ENCODE measurements at places on chromosomes 5 and 9.
A peak's percentile ranks its signal among the peaks of the same experiment; 100 is the strongest.

- no peak for DNase-seq
Measured at GRCh38 chr5:16238018-16238417, 58.4 kb upstream of the MARCHF11 start.

GRCh38 chr5:145429170-145429569 is 406.0 kb downstream of the PRELID2 start:
- no peak for DNase-seq

DNA sequence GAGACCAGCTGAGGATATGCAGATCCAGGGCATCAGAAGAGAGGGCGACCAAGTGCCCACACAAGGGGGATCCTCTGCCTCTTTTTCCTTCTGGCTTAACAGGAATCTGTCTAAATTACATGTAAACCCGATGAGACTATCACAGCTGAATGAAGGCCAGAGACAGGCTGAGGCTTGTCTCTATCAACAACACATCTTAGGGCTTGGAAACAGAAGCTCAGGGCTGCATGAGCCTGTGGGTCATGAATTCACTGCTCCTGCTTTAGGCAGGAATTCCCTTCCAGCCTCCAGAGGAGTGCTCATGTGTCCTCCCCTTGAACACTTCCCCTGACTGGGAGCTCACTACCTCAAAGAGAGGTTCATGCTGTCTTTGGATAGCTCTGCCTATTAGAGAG is 106.1 kb upstream of the PHYKPL start:
- no peak for DNase-seq

DNA sequence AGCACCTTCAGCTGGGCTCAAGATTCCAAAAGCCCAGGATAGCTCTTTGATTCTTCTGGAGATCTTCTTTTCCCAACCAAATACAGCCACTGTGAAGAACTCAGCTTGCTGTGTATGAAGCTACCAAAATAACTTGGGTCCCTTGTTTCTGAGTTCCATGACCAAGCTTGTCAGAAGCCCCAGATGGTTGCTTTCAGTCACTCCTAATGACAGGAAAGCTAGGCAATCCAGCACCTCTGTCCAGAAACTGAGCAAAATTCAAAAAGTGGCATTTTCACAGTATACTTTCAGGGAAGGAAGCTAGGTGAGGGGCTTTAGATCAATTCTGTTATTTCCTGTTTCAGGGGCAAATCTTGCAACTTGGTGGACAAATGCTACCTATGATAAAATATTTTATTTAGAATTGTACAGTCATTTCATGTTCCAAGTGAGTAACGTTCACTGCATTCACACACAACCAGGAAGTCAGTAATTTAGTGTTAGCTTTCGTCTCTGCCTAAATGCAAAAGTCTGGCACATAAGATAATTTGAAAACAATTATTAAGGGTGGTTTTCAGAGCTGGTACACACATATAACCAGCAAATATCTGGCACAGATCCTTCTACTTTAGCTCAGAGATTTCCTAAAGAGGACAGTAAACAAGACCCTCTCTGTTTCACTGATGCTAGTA is 330.1 kb downstream of the GLIS3 start:
- no peak for DNase-seq

- no peak for DNase-seq
Measured at GRCh38 chr9:133839822-133840329, 101.7 kb upstream of the SARDH start.

- no peak for DNase-seq
Measured at GRCh38 chr5:117982691-117983090, 1005.7 kb downstream of the DTWD2 start.

- no peak for DNase-seq
Measured at GRCh38 chr9:132040246-132040645, 39.4 kb downstream of the MED27 start.

- DNase-seq = no peak
Measured at GRCh38 chr5:115179394-115180164, 9.9 kb upstream of the TRIM36 start.

DNA sequence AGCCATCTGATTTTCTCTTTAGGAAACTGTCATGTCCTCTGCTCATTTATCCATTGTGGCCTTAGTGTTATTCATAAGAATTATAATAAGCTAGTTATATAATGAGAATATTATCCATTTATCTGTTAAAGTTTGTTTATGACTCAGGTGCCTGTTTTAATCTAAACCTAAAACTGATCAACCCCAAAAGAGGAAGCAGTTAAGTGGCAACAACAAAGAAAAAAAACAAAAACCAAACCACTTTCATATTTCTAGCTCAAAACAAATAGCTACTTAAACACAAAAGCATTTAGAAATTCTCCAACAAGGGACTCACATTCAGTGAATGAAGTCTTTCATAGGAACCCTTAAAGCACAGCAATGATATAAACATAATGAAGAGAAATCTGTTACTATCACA is 116.4 kb downstream of the APBA1 start:
- no peak for DNase-seq

GRCh38 chr9:13142776-13143175 is 136.7 kb downstream of the MPDZ start:
- DNase-seq = no peak

DNA sequence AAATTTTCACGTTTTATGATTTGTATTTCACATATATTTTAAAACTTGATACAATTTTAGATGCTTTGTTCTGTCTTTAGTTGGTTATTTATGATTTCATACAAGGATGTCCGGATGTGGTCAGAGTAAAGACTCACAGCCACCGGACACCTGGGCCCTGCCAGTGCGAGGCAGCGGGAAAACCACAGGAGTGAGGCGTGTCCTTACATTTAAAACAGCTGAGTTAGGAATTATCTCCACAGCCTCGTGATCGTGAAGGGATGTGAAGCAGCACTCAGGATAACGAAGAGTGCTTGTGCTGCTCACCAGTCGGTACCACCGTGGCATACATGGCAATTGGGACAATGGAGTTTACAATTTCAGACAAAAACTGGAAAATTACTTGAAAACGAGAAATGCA is 14.0 kb downstream of the SNX18 start:
- no peak for DNase-seq

- DNase-seq = peak; percentile 46
Measured at GRCh38 chr5:142248853-142249462, 75.9 kb downstream of the SPRY4 start.

DNA sequence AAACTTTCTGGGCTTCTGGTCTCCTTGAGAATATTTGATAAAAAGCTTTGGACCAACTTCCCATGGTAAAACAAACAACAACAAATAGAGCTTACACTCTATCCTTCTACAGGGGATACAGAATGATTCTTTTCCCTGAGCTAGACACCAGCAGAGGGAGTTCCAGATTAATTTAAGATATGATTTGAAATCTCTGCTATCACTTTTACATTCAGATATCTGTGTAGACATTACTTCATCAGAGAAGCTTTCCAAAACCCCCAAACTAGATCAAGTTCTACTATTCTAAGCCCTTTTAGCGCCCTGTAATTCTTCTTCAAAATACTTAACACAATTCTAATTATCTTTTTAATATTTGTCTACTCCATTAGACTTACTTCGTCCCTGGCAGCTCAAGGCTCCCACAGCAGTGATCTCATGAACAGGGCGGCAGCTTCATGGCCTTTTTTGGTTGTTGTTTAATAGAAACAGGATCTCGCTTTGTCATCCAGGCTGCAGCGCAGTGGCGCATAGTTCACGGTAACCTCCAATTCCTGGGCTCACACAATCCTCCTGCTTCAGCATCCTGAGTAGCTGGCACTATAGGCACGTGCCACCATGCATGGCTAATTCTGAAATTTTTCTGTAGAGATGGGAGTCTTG is 955 bp upstream of the GALNT12 start:
- DNase-seq = no peak

GRCh38 chr9:122815544-122815943 is 12.8 kb downstream of the PDCL start:
- no peak for DNase-seq

GRCh38 chr5:37056762-37057161 is 180.2 kb downstream of the NIPBL start:
- no peak for DNase-seq

- DNase-seq = no peak
Measured at GRCh38 chr5:151063142-151063989, 17.5 kb downstream of the TNIP1 start.

- no peak for DNase-seq
Measured at GRCh38 chr5:79255786-79256557, 20.0 kb downstream of the JMY start.

DNA sequence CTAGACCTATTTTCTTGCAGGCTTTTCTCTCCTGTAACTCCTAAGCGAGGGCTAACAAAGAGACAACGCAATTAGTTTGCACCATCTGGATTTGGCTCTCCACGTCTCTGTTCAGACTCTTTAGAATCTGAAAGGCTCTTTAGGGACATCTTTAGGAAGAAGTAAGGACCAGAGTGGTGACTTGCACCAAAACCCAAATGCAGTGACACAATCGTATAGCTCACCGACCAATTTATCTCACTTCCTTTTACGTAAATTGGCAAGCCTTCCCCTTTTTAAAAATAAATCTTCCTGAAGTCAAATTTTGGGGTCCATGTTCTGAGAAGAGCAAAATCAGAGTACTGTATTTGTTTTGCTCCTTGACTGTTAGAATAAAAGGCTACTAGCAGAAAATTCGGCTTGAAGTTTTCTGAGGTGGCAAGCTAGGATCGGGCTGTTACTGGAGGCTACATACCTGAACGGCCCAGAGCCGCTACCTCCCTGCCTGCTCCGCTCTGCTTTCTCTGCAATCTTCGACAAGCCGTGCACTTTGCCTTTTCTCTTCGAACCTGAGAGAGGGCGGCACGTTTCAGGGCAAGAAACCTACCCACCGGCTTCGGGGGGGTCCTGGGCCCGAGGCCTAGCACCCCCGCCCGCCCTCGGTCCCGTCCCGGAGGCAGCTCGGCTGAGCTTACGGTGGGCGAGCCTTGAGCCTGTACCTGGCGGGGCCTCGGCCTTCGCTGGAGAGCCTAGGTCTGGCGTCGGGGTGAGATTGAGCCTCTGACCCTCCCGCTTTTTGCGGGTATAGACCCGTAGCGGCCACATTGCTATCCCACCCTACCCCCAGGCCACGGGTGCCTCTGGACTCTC is 537 bp downstream of the MEIKIN start:
- no peak for DNase-seq

- no peak for DNase-seq
Measured at GRCh38 chr9:136525841-136526499, 19.9 kb downstream of the NOTCH1 start.

DNA sequence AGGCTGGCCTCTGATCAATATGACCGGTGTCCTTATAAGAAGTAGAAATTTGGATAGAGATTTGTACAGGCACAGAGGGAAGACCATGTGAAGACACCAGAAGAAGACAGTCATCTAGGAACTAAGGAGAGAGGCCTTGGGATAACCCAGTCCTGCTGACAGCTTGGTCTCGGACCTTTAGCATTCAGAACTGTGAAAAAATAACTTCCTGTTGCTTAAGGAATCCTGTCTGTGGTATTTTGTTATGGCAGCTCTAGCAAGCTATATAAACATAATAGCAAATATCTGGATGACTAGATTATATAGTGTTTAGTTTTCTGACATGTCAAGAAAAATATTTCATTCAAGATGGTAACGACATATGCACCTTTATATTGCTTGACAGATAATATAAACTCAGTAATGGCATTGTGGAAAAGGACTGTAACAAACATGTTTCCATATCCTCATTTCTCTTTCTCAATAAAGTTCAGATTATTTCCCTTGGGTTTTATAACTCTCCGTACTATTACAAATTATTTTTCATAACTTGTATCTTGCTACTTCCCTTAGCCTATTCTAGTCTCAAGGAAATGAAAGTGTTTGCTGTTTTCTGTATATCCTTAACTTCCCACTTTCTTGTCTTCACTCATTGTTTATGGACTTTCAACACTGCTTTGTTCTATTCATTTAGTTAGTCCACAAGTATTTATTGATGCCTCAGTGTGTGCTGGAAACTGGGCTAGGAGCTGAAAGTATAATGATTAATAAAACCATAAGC is 62.4 kb downstream of the KIAA1958 start:
- DNase-seq = no peak

DNA sequence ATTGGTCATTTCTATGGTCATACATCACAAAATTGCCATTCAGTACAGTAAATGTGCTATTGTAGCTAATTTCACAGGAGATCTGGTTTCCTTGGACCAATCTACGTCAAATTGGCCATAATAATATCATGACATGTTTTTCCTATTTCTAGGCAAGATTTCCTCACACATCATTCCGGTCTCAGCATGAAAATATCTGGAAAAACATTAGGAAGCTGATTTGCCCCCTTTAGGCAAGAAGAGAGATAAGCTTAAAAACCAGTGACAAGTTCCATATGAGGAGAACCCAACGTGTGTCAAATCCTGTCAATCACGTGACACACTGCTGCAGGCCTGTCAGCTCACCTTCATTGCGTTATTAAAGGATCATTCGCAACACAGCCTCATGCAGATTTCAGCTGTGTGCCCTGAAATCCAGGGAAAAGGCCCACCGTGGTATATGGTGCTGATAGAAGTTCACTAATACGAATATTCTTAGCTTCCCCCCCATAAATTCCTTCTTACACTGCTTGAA is 153.3 kb downstream of the ST8SIA4 start:
- DNase-seq = no peak

GRCh38 chr5:154642499-154643245 is 112.5 kb upstream of the LARP1 start:
- no peak for DNase-seq

DNA sequence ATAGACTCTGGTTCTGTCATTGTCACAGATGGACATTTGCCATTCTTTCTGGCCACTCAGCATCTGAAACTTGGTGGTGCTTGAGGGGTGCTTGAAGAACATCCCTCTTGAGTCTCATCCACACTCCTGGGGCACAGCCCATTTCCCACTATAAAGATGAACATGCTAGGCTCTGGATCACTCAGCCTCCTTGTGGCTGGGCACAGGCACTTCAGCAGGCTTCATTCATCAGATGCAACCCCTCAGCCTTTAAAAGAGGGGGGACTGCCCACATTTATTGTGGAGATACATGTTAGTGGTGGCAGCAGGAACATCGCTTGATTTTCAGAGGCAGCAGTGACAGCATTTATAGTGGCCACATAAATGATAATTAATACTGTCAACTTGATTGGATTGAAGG is 124.7 kb upstream of the NIPBL start:
- no peak for DNase-seq

DNA sequence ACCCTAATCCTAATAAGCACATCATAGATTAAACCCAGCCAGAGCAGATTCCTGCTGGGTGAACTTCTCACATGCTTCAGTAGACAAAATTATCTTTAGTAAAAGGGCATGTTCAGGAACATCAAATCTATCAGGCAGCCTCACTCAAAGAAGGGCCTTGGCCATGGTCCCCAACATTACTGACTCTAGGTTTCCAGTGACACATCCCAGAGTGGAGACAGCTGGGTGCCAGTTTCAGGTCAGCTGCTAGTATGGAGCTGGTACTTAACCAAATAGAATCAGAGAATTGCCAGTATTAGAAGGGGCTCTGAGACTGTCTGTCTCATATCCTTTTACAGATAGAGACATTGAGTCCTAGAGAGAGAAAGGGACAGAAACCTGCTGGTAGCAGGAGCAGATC is 44.1 kb upstream of the GALNT10 start:
- DNase-seq = no peak

GRCh38 chr9:132997591-132997990 is 19.1 kb downstream of the GFI1B start:
- DNase-seq = no peak

Measured in GM04503 (cell line).